Glutamatergic neuron (in vitro differentiated cells): ENCODE measurements at places on chromosomes 16 and 17.
A peak's percentile ranks its signal among the peaks of the same experiment; 100 is the strongest.

- no peak for DNase-seq
Measured at GRCh38 chr16:11686713-11687380, 18.6 kb downstream of the SNN start.

DNA sequence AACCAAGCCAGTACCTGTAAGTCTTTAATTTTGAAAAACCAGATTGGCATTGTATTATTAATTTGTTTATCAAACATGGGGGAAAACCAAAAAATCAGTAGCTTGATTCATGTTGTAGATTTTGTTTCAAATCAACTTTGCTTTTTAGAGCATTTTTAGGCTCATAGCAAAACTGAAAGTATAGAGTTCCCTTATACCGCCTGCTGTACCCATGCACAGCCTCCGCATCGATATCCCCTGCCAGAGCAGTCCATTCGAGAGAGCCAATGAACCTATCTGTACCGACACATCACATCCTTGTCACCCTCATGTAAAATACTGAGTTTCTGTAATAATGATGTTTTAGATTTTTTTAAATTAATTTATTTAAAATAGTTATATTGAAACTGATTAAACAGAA, 16.2 kb upstream of the MRC2 start:
- DNase-seq, result no peak

DNA sequence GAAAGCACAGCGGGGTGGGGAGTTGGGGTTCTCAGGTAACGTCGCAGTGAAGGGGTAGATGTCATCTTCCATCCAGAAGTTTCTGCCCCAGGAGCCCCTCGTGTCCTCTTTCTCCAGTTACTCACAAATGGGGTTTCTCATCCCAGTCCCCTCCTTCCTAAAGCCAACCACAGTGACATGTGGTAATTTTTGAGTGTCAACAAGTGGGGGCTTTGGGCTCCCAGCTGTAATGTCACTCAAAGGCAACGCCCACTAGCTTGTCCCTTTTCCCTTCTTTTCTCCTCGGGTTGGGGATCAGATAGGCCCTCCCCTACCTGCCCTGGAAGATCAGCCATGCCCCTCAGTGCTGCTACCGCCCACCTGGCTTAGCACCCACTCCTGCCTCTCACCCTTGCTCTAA, 14.4 kb downstream of the IRX5 start:
- no peak for DNase-seq

- DNase-seq, result no peak
Measured at GRCh38 chr16:13118091-13118490, 216.7 kb downstream of the SHISA9 start.

- no peak for DNase-seq
Measured at GRCh38 chr16:66262253-66263167, 104.0 kb upstream of the CDH5 start.

DNA sequence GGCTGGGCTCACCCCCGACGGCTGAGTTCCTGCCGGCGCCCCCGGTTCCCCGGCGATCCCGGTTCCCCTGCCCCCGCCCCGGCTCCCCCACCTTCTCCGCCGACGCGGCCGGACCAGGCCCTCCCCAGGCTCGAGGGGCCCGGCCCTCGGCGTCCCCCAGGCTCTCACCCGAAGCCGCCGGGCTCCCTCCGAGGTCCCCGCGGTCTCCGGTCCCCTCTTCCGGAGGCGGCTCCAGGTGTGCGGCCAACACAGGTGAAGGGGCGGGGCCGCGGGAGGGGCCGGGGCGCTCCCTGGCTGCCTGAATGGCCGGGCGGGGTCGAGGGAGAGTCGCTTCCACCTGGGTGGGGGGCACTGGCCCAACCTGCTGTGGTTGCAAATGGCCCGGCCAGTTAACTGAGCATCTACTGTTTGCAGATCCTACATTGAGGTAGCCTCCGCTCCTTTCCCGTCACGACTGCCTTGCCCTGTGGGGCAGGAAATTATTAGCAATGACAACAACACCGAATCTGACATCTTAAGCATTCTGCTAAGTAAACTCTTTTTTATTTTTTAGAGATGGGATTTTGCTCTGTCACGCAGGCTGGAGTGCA, at the start of gene BICDL2:
Gene BICDL2, minus strand, starts transcription at position 219 of the 590 bp plus-strand sequence. CDS start 1,448 bp downstream, outside the sequence.
- DNase-seq, result no peak

DNA sequence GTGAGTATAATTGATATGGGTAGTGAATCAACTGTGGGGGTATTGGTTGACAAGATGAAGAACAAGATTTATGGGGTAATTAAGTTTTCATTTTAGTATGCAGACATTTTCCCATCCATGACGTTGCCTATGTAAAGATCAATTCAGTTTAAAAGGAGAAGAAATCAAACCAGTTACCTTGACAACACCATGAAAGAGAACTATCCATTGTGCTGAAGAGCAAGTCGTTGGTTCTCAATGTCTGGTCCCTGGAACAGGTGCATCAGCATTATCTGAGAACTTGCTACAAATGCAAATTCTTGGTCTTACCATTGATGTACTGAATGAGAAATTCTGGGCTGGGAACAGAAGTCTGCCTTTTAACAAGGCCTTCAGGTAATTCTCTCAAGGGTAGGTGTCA, 801 bp upstream of the OR4D2 start:
- DNase-seq, result no peak

DNA sequence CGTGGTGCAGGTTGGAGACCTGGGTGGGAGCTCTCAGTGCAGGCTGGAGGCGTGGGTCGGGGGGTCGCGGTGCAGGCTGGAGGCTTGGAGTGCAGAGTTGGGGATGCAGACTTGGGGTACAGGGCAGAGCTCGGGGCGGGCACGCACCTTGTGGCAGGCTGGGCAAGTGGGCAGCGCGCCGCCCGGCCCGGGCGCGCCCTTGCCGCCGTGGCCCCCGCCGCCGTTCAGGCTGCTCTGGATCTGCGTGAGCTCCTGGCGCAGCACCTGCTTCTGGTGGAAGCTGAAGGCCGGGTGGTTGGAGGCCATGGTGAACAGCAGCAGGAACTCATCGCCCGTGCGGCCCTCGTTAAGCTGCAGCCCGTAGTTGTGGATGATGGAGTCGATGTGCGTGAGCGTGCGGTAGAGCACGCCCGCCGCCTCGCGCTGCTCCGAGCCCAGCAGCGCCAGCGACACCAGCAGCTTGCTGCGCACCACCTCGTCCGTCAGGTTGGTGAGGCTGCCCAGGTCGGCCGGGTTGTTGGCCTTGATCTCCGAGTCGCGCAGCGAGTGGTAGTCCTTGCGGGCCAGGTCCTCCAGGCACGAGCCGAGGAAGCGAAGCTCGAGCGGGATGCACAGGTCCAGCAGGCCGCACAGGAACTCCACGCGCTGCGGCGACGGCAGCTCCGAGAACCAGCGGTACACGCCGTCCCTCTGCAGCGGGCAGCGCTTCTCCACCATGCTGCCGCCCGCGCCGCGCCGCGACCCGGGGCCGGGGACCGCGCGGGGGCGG, 1.1 kb downstream of the ZCCHC14 start:
- peak; percentile 60 for DNase-seq

- DNase-seq, result no peak
Measured at GRCh38 chr16:72788269-72788809, 259.6 kb downstream of the ZFHX3 start.

- no peak for DNase-seq
Measured at GRCh38 chr16:30581457-30581856, 4.0 kb downstream of the ZNF785 start.

DNA sequence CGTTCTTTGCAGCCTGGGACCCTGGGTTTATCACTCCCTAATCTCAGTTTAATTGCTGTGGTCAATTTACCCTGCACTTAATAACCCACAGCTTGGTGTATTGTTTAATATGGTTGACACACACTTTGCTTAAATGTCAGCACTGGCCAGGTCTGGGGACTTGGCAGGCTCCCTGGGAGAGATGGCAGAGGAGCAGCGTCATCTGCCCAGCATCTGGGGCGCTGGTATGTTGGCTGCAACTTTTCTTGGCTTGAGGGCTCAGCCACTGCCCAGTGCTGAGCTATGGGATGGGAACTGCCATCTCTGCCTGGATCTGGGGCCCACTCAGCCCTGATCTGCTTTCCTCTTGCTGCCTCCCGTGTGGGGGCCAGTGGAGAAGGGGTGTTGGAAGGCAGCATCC, 115.7 kb upstream of the IRX3 start:
- DNase-seq, result no peak

- DNase-seq, result no peak
Measured at GRCh38 chr17:43648916-43649315, 12.8 kb downstream of the MEOX1 start.

- DNase-seq, result no peak
Measured at GRCh38 chr16:87499189-87499486, 6.3 kb upstream of the ZCCHC14 start.

- no peak for DNase-seq
Measured at GRCh38 chr17:79829004-79829403, 10.2 kb downstream of the CBX4 start.

- DNase-seq, result peak; percentile 61
Measured at GRCh38 chr16:3058139-3059030, 7.1 kb upstream of the IL32 start.

DNA sequence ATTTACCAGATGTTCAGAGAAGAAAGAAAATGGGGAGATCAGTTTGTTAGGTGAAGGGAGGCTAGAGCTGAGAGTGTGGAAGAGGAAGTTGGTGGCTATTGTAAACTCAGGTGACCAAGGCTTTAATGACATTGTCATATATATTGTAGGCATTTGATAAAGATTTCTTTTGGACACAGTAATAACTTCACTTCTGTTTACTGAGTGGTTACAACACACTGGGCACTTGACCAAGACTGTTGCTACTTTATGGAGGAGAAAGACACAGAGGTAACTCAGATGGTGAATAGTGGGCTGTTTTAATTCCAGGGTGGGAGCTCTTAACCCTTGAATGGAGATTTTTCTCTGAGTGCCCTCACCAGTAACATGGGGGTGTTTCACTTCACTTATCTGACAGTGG, 46.0 kb downstream of the TNRC6A start:
- no peak for DNase-seq

DNA sequence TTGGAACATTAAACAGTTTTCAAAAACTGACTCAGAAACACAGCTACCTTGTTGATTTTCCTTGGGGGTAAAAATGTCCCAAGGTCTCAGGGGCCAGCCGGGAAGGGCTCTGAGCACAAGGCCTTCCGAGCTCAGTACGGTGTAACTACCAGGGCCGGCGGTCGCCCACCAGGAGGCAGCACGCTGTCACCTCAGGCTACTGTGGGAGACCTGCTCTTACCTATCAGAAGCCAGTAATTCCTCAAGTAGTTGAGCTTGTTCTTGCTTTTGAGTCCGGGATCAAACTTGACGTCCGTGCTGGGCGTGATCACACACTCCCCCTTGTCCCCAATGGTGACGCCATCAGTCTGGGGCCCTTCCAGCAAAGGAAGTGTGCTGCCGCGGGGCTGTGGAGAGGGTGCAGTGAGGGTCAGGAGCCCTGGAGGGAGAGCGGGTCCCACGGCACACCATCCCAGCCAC, 43.4 kb upstream of the ICAM2 start:
- peak; percentile 75 for DNase-seq

GRCh38 chr16:82504836-82505235, 121.9 kb upstream of the CDH13 start:
- DNase-seq, result no peak

DNA sequence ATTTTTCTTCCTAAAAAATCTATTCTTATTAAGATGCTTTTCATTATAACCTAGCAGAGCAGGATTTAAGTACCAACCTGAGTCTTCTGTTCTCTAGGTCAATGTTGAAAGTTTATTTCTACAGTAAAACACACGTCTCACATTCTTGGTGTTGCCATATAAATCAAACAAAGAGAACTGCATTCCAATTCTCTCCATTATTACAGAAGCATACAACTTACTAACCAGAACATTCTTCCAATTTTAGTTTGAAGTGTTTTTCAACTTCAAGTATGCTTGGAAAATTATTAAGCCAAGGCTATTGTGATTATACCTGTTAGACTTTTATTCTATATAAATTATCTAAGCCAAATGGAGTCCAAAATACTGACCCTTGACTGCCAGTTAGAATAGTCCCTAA, 110.4 kb upstream of the PMFBP1 start:
- DNase-seq, result no peak

DNA sequence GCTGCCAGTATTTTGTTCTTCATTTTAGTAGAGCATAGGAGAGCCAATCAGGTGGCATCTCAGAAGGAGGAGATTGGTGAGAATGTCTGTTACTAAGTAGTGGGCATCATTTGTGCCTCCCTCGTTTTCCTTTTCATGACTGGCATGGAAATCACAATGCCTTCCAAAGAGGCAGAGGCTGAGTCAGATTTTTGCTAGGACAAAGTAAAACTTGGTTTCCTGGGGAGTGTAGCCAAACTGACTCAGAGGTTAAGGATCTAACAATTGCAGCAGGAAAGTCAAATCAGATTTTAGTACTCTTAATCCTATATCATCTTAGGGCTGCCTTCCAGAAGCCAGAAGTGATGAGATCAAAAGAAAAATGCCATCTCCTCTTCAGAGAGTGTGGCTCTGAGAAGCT, 138.7 kb downstream of the ANKFN1 start:
- DNase-seq, result no peak

- no peak for DNase-seq
Measured at GRCh38 chr17:27471321-27472269, 15.3 kb downstream of the KSR1 start.

GRCh38 chr17:49387498-49388289, 25.6 kb upstream of the ZNF652 start:
- DNase-seq, result no peak

DNA sequence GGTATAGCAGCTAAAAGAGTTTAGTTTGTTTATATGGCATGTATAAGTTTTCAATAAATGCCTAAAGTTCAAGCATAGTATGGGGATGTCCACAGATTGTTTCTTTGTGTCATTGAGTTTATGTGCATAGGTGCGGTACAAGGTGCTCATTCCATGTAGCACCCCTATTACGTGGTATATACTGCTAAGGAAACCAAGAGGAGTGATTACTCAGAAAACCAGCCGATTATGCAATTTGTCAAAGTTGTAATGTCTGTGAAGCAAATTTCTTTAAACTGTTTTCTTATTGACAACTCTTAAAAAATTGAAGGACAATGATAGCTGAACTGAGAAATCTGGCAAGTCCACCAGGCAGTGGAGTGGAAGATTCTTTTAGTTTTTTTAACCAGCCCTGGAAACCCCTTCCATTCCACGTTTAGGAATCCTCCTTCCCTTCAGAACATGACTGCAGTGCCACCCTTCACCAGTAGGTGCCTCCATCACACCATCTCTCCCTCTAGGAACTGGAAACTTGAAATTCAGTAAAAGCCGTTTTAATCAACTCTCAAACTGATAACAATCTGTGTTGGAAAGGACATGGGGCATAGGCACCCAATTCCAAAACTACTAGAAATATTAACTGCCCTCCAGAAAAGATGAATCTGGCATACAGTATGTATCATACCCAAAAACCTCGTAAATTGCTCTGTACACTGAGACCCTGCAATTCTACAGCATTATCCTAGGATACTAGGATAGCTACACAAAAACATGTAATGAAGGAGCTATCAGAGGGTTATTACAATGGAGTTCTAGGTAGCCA, 43.5 kb downstream of the REXO5 start:
- DNase-seq, result peak; percentile 83

- DNase-seq, result no peak
Measured at GRCh38 chr16:84292011-84292410, 2.7 kb upstream of the WFDC1 start.

DNA sequence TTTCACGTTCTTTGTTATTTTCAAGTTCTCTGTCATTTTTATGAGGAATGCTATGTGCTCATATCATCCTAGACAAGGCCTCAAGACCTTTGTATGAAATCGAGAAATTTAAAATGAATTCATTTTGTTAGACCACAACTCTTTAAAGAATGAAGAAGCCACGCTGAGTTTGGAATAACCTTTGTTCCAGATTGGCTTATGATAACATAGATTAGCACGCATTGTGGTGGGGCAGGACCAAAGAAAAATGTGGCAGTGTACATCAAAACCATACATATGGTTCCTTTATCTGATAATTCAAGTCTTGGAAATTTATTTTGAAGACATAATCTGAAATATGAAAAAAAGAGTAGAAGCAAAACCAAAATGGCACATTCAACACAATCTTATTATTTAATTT, 2.2 kb downstream of the HSD17B2 start:
- DNase-seq, result no peak

GRCh38 chr16:2009791-2010510, at the start of gene ZNF598:
ZNF598 (minus strand) TSS chr16:2009821.
- peak; percentile 88 for DNase-seq
